Sciatic nerve (tissue), 2 donors: ENCODE measurements at places on chromosomes 5 and 9. TPM values are rescaled to one million over a fixed set of nuclear protein-coding genes. Genes with fewer than 3 reads are reported as not detected.
A peak's percentile ranks its signal among the peaks of the same experiment; 100 is the strongest.

FGD3 gene
- 11.1 TPM for total RNA-seq

PCDHGA10 gene
- 8.9 TPM for total RNA-seq

SH2D3C gene
- total RNA-seq, result 22.6 TPM

GRCh38 chr9:31034311-31034710 lies 1350.1 kb upstream of the ACO1 start:
- DNase-seq, result no peak

- DNase-seq, result no peak
Observed at GRCh38 chr9:83637389-83637788, 14.4 kb downstream of the IDNK start.

- DNase-seq, result no peak
Observed at GRCh38 chr9:110911659-110912418, 126.4 kb downstream of the LPAR1 start.

DNA sequence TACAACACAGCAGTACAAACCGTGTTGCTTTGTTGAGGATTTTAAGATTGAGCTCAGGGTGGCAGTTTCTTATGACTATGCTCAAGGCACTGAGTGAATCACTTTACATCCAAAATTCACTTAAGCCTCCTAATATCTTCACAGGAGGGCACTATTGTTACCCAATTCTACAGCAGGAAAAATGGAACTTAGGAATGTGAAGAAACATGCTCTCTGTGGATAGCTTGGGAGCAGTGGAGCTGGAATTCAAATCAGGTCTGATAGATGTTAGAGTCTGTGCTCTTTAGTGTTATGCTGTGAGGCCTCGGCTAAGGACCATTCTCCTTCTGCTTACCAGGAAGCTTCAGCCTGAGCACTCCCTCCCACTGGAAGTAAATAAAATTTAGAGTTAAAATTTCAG lies 18.7 kb upstream of the HMHB1 start:
- DNase-seq, result no peak

DNA sequence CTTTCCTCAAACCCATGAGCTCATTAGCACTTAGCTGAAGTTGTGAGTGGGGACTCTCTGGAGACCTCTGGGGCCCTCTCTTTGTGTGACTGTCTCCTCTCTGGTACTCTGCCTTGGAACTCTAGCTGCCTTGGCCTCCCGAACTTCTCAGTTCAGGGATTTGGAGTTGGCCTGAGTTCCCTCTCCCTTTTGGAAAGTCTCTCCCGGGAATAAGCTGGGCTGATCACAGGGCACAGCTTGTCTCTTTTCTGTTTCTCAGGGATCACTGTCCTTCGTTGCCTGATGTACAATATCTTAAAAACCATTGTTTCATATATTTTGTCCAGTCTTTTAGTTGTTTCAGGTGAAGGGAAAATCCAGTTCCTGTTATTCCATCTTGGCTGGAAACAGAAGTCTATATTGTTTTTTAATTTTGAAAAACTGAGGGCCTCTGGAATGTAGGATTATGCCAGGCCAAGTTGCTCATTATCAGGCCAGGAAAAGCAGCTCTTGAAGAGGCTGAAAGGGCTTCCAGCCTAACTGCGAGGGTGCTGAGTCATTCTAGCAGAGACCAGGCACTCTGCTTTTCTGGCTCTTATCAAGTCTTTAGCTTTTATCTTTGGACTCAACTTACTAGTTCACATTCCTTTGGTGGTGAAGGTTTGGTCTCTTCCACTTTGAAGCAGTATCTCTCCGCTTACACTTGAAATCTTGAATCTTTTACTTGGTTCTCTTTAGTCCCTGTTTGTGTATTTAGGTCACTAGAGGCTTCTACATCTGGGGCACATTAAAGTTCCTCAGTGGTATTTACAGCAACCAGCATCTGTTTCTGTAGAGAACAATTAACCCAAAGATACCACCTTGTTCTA lies 8.4 kb upstream of the RGS3 start:
- no peak for DNase-seq

DNA sequence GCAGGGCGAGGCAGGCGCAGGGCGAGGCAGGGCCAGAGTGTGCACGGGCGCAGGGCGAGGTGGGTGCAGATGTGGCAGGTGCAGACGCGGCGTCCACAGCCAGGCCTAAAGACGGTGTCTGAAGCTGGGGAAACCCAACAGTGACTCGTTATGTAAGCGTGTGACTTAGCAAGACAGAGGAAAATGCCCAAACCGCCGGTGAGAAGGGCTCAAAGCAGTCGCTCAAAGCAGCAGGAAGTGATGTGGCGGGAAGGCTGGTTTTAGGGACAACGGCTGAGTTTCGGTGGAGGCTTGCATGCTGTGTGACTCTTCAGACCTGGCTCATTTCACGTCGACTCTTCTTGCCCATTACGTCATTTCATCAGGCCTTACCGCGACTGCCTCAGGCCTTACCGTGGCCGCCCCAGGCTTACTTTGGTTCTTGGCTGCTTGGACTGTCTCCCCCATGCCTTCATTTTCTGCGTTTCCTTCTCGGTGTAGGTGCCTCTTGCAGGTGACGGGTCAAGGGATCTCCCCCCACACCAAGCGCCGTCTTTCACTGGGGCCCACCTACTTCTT lies 50.5 kb upstream of the EXOC3 start:
- peak; percentile 40 for DNase-seq

- no peak for DNase-seq
Observed at GRCh38 chr5:145718956-145719355, 116.2 kb downstream of the PRELID2 start.

DNA sequence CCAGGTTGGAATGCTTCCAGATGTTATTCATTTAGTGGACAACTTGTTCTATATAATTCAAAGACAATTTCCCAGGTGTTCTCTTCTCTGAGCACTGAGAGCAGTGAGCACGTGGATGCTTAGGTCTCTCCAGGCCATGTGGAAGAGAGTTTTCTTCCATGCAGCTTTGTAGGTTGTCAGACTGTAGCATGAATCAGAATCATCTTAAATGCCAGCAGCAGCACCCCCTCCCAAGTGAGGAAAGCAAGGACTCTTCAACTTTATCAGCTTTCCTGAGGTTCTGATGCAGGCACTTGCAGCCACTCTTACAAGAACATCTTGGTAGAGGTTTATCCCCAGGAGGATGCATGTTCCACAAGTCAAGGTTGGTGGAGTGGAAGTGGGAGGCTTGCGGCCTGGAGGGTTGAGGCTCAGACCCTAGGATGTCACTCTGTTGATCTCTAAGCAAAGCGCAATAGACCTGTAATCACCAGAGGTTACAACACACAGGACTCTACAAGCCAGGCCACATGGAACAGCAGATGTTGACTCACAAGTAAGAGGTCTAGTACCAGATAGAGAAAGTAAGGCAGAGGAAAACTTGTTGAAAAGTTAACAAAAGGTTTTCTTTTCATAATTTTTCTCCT lies 47.7 kb downstream of the UGCG start:
- no peak for DNase-seq

- no peak for DNase-seq
Observed at GRCh38 chr5:39266442-39266841, 47.1 kb upstream of the FYB1 start.

GRCh38 chr9:86406366-86406765 lies 52.2 kb upstream of the TUT7 start:
- no peak for DNase-seq

DNA sequence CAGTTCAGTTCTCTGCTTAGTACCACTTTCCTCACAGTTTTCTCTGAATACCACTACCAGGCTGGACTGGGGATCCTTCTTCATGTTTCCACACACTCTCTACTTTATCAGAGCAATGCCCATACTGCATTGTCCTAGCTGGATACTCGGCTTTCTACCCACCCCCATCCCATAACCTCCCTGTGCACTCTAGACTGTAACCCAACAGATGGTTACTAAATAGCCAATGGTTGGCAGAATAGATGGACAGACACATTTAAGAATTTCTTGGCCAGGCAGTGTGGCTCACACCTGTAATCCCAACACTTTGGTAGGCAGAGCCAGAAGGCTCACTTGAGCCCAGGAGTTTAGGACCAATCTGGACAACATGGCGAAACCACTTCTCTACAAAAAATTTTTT lies 22.8 kb downstream of the CDK5RAP2 start:
- DNase-seq, result no peak

GRCh38 chr5:181086026-181086883 lies 44.7 kb downstream of the OR2V1 start:
- DNase-seq, result no peak

GRCh38 chr5:111411301-111411700 lies 101.0 kb downstream of the STARD4 start:
- no peak for DNase-seq

DNA sequence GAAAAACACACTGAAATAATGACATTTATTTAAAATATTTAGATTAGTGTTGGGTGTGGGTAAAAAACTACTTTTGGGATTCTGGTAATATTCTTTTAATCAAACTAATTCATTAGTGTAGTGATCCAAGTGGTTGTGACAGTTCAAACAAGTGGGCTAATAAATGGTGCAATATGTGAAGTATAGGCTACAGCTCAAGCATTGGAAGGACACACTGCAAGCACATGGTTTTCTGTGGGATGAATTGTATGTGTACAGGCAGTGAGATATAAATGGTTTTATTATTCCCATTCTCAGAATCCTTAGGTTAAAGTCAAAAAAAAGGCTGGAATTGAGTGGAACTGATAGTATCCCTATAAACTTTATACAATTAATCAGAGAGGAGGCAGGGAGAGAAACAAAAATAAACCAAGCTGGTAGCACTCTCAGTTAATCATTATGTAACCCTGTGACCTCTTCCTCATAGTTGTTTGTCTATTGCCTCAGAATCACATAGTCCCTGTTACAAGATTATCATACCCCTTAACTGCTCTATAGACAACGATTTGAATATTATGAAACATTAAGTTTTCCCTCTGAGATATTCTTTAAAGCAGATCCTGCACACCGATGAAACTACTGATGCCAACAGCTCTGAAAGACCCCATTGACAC lies 1755.4 kb upstream of the ACO1 start:
- no peak for DNase-seq

GRCh38 chr5:78984439-78985115 lies 533 bp downstream of the ARSB start:
- peak; percentile 89 for DNase-seq

- DNase-seq, result no peak
Observed at GRCh38 chr5:8813180-8813579, 732.7 kb downstream of the SEMA5A start.

- no peak for DNase-seq
Observed at GRCh38 chr5:108125771-108126511, 256.0 kb downstream of the FBXL17 start.

DNA sequence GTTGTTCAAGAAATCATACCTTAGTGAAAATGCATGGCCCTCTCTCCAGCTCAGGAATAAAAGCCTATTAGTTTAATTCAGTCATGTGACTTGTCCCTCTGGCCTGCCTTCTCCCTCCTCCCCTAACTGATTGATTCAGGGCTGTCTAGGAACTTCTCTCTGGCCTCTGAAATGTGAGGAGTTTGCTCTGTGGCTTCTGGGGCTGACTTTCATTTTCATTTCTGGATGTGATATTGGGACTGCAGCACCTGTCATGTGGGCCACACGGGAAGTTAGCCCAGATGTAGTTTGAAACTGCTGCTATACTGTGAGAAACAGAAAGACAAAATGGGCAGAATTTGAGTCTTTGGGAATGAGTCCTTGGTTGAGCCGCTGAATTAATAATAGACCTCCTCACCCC lies 44.8 kb downstream of the PARP8 start:
- no peak for DNase-seq

DNA sequence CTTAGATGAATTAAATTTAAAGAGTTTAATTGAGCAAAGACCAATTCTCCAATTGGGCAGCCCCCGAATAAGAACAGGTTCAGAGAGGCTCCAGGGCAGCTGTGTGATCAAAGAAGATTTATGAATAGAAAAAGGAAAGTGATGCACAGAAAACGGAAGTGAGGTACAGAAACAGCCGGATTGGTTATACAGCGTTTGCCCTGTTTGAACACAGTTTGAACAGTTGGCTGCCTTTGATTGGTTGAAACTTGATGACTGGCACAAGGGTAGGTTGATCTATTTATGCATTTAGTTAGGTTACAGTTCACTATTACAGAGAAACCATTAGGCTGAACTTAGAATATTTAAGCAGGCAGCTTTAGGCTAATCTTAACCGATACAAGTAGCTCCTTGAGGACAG lies 29.5 kb downstream of the NIM1K start:
- DNase-seq, result no peak

DNA sequence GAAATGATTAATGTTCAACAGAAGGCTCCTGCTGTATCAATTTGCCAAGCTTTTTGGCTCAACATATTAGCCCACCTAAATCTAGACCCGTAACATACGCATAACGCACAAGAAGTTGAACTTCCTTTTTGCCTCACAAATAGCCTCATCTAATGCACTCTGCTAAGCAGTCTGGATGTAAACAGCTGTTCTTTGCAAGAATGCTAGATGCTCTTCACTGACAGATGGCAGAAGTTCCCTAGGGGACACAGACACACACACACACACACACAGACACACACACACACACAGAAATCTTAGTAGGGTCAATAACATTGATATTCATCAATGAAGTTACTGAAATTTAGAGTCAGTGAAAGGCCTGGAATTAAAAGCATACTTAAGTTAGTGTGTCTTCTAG lies 13.2 kb upstream of the PCA3 start:
- DNase-seq, result no peak

DNA sequence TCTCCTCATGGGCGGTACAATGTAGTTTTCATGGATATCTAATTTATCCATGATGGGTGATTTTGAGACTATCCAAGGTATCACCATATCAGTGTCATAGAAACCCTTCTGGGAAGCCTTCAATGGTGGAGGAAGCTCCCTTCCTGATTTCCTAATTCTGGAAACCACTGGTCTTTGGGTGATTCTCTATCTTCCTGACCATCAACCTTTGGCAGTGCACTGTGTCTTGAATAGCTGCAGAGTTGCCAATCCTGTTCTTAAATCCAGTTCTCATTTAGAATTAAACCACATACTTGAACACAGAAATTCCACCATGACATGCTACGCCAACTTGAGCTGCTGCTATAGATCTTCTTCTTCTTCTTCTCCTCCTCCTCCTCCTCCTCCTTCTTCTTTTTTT lies 161.7 kb upstream of the KLF9 start:
- DNase-seq, result no peak

- no peak for DNase-seq
Observed at GRCh38 chr9:98201102-98201501, 8.7 kb upstream of the CORO2A start.

DNA sequence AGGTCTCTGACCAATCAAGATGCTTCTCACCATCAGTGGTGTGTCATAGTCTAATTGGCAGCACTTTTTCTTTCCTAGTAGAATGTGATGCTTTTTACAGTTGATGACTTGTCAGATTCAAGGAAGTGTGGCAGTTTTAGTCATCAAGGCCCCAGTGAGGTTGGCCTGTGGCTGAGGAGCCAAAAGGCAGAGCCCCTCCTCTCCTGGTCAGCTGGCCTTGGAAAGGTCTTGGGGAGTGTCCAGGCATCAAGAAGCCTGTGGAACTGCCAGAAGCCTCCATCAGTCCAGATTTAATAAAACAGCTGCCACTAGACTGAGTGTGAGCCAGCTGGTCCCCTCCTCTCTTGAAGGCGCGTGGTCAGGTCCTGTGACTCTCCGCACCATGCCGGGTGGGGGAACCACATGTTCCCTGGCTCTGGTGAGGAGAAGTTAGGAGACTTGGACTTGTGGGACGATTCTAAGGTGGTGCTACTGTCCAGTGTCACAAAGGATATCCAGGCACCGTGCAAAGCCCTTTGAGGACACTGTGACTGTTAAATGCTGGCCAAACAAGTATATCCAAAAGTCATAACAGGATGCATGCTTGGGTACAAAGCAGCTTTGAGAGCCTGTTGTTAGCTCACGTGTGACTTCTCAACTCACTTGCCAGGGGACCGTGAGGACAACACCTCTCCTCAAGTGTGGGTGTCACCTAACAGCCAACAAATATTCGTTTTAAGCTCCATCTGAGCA lies 6.1 kb upstream of the ANGPTL2 start:
- peak; percentile 69 for DNase-seq

GRCh38 chr9:98254228-98255060 lies 1.0 kb downstream of the TBC1D2 start:
- DNase-seq, result no peak
